Right ventricle myocardium superior (tissue), 1 donor: ENCODE measurements at places on chromosomes 1 and 21.

DNA sequence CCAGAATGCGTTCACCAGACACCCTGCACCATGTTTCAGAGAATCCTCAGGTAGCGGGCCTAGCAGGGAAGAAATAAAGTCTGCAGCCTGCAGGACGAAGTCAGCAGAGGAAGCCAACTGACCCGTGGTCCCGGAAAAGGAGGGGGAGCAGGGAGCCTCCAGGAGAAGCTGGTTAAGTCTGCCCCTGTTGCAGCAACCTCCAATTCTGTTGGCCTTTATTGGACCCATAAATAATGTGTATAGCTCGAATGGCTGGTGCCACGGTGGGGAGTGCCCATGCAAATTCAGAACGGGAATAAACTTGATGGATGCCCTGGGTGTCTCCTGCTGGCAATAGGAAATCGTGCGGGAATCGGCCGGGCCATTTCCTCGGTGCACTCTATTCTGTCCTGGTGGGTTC lies 254.1 kb downstream of the AJAP1 start:
- DNase-seq = no peak

GRCh38 chr21:14308234-14308633 lies 74.7 kb downstream of the HSPA13 start:
- DNase-seq = no peak

DNA sequence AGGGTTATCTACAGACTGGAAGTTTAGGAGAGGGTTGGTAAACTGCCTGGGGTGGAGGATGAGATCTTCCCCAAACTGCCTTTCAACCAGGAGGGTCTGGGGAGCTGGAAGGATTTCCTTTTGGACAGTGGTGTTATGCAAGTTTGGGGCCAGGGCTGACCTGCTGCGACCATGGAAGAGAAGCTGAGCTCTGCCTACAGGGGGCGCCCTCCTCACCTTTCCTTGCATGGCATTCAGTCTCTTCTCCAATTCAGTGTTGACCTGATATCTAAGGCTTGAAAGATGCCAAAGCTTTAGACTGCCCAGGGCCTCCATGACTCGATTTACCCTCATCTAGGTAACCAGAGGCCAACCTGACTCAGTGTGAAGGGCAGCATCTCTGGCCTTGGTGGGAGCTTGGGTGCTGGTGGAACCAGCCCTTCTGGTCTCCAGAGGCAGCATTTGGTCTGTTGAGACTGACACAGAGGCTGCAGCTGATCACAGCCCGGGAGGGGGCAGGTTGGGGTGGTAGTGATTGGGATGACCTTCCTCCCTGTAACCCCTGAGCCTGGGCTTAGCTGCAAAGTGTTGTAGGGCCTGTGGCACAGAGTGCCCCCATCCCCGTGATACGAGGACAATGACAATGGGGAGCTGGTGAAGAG lies 170.0 kb downstream of the GRIK3 start:
- DNase-seq = no peak

GRCh38 chr1:158122833-158123388 lies 57.8 kb upstream of the CD1D start:
- DNase-seq = no peak

DNA sequence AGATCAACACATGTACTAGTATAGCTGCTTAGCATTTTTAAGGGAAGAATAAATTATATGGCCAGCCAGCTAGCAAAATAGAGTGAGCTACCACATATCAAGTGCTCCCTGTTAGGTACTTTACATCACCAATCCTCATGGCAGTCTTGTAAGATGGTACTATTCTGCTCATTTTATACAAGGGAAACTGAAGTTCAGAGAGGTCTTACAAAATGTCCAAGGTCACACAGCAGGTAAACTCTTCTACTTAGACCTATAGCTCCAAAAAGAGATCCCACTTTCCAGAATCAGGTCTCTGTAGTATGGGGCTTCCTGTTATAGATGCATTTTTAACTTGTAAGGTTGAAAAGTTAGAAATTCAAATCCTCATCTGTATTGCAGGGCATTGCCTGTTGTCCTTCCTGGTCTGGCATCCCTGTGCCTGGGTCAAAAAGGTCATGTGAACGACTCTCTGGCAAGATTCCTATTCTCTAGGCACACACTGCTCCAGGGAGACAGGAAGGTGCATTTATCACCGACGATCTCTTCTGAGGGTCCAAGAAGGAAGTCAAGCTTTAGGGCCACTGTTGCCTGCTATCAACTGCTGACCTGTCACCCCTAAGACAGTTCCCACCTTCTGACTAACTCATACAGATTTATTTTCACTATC lies 41.1 kb downstream of the TRIT1 start:
- no peak for DNase-seq
